Muscle of arm (tissue), 14 donors: ENCODE measurements at places on chromosomes 16 and 17.

DNA sequence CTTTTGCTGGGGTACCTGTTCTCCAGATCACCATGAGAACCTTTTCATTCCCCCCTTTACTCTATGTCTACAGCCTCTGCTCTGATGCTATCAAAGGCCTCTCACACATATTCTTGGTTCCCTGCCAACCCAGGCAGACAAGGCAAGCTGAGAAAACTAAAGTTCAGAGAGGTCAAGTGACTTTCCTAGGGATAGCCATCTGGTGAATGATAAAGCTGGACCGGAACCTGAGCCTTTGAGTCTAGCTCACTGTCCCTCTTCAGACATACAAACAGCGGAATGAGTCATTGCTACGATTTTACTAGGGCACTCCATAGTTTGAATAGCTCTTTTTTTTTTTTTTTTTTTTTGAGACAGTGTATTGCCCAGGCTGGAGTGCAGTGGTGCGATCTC, 73.3 kb downstream of the XYLT1 start:
- DNase-seq = no peak

- no peak for DNase-seq
These were observed 339.2 kb upstream of the TNRC6C start for GRCh38 chr17:77619326-77619725.

DNA sequence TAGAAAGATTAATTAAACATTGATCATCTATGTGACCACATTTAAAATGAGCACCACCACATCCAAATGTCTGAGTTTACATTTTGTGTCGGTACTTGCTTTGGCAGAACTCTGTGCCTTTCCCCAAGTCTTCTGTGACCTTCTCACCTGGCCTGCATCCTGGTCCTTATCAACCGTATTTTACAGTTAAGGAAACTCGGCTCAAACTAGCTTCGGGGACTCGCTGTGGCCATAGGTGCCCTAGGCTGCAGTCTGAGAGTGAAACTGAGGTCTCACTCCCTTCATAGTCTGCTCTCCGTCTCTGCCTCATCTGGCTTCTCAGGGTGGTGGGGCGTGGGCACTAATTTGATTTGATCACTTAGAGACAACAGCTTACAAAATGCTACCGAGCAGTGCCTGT, 555.5 kb downstream of the WWOX start:
- DNase-seq = no peak

DNA sequence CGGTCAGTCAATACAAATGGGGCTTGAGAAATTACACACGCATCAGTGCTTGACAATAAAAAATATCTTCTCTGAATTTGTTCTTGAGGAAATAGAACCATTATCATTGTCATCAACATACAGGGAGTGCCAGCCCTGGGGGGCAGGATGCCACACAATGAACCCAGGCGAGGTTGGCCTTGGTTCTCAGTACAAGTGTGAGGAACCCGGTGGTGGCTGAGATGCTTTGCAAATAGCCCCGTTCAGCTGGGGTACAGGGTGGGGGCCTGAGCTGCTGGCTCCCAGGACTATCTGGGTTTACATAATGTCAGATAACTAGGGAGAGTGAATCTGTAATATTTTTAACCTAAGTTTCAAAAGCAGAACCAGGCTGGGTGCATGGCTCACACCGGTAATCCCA, 112.8 kb upstream of the CDC42EP4 start:
- no peak for DNase-seq

DNA sequence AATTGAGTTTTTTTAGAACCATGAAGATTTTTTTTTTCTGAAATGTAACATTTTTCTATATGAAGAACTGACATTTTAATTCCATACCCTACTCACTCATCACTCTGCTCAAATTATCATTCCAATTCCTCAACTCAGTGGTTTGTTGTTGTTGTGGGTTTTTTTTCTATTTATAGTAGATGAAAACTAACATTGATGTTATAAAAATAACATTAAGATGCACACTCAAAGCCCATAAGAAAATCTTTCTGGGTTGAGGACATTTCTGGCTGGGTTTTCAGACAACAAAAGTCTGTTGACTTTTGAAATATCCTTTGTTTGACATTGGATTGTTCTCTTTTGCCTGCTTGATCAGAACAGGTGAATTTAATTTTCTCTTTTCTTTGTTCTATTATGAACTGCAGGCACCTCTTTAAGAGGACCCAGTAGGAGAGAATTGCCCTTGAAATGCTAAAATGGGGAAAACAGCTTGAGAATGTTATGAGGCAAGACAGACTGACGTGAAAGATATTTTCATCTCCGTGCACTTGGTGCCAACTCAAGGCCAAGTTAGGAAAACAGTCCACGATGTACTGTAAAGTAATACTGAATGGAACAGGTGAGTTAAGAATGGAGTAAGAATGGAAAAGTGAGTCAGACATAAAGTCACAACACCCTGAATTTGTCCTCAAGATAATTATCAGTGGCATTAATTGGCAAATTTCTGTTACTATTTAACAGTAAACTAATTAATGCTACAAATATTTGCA, 16.1 kb upstream of the ABCA5 start:
- DNase-seq = no peak

DNA sequence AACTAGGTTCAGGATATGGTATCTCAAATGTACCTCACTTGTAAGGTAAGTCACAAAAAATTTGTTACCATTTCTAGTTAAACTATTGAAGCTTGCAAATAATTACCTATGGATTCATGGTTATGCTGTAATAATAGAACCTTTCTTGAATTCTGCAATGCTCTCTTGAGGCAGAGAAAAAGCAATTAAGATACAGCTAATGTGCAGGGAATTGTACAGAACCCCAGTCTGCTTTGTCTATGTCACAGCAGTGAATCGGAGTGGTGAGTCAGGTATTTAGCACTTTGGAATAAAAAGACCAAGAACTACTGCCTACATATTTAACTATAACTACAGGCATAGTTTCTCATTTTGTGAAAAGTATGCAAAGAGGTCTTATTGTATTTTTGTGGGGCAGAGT, 228.7 kb upstream of the GOT2 start:
- DNase-seq = no peak

DNA sequence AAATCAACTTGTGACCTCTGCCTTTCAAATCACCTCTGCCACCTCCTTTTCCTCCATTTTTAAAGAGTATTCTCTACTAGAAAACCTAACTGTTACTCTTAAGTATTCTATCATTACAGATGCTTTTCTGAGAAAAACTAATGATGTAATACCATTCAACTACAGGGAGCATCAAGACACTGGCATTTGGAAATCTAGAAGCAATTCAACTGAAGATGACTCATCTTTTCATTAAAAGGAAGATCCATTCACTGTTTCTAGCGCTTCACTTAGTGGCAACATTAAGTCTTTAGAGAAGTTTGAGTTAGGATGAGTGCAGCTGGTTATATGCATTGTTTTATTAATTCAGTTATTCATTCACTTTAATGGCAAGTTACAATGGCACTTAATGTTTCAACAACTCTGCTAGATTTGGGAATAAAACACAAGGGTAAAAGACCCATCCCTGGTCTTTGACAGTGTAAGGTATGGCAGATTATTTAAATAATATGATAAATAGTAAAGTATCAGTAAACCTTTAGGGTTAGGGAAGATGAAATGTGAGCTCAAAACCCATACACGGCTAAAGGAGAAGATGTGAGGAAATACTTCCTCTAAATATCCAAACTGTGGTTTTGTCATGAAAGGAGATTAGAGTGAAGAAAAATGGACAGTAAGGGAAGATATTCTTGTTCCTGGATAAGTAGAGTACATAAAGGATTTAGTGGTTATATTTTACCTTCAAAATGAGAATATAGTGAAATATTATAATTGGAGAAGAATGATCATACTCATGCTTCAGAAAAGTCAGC, 61.7 kb downstream of the KCNJ2 start:
- no peak for DNase-seq

DNA sequence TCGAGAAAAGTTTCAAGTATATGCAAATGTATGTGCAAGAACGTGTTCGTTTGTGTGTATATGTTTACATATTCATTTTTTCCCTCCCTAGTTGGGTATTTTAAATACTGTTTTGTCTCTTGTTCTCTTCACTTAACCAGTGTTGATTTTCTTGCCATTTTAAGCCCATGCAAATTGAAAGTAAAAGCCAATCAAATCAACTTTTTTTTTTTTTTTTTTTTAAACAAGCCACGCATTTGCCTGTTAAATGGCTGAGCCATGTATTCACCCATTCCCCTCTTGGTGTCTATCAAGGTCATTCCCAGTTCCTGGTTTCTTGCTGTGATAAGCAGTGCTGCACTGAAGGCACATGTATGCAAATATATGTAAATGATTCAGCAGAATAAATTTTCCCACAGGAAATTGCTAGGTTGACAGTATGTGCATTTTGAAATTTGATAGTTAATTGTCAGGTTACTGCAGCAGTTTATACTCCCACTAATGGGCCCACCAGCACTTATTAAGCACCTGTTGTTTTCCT, 12.2 kb downstream of the ABCC1 start:
- no peak for DNase-seq

DNA sequence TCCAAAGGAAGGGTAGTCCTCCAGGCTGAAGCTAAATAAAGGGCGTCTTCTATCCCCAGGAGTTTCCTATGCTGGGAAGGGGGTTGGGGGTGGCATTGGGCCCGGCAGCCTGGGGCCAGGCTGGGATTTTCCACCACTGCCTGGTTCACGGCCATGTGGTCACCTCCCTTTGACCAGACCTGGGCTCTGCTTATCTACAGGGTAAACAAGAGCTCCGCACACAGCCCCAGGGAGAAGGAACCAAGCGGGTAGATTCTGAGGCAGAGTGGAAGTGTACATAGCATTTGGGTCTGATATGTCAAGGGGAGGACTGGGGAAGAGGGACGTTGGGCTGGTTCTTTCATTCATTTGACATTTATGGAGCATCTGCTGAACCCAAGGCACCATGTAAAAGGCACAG, 27.2 kb upstream of the TMEM220 start:
- no peak for DNase-seq

- no peak for DNase-seq
These were observed 68.5 kb downstream of the WWP2 start for GRCh38 chr16:69830534-69831211.

- DNase-seq = no peak
These were observed 120.7 kb downstream of the RAB11FIP4 start for GRCh38 chr17:31512104-31512740.

GRCh38 chr16:30438835-30439234, 6.8 kb downstream of the SEPHS2 start:
- no peak for DNase-seq

DNA sequence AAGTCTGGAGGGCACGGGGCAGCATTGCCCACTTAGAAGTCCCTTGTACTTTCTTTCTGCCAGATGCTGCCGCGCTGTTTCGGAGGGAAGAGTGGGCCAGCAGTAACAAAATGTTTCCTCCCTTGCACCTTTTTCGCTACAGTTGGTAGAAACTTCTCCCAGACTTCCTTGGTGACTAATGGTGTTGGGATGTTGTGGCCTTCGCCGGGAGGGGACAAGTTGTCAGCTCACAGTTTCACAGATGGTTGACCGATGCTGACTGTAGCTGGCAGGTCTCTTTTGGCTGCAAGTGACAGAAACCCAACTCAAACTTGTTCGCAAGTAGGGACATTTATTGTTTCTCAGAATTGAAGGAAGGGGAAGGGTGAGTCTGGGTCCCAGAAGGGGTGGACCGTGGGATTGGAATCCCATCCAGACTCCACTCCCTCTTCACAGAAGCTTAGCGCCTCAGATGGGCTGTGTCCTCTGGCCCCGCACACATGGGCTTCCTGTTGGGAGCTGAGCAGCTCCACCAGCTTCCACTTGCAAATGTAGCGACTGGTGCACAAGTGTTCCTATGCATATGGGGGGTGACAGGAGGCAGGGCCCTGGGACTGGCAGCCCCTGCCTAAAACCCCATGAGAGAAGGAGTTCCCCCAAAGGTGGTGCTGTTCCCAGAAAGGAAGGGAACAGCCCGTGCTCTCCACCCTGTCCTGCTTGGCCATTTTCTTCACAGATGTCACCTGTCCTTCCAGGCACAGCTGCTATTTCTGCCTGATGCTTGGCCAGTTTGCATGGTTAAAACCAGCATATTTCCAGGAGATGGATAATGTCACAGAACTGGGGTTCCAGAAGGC, 30.9 kb upstream of the RPRML start:
- DNase-seq = no peak

GRCh38 chr16:88503374-88503770, 50.3 kb downstream of the ZFPM1 start:
- DNase-seq = no peak

- no peak for DNase-seq
These were observed 10.8 kb downstream of the CASKIN2 start for GRCh38 chr17:75504347-75505151.

GRCh38 chr17:29240968-29241963, 5.4 kb upstream of the CRYBA1 start:
- DNase-seq = no peak

DNA sequence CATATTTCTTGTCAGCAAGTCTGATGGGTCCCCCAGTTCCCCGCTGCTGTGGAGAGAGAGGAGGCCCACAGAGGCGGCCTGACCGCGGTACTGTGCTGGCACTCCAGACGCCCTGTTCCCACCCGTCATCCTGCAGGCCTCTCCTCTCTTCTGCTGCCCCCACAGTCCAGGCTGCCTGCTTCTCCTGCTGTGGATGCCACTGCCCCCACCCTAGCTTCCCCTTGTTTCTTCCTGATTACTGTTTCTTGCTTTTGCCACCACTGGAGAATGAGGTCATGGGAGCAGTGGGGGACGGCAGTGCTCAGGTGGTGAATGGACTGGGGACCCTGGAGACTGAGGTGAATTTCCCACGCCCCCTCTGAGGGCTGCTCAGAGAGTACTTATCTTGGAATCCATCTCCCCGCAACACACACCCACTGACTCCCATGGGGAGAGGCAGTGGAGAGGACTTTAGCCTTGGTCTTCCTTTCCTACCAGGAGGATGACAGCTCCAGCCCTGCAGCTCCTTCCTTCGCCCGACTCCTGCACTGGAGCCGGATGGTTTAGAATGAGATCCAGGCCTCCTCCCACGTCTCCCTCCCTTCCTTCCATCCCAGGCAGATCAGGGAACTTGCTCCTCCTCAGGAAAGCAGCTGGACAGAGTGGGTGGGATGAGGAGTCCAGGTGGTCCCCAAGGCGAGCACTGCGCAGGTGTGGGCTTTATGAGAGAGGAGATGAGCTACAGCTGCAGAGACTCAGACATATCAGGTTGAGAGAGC, 60.4 kb downstream of the PLXDC1 start:
- DNase-seq = no peak

DNA sequence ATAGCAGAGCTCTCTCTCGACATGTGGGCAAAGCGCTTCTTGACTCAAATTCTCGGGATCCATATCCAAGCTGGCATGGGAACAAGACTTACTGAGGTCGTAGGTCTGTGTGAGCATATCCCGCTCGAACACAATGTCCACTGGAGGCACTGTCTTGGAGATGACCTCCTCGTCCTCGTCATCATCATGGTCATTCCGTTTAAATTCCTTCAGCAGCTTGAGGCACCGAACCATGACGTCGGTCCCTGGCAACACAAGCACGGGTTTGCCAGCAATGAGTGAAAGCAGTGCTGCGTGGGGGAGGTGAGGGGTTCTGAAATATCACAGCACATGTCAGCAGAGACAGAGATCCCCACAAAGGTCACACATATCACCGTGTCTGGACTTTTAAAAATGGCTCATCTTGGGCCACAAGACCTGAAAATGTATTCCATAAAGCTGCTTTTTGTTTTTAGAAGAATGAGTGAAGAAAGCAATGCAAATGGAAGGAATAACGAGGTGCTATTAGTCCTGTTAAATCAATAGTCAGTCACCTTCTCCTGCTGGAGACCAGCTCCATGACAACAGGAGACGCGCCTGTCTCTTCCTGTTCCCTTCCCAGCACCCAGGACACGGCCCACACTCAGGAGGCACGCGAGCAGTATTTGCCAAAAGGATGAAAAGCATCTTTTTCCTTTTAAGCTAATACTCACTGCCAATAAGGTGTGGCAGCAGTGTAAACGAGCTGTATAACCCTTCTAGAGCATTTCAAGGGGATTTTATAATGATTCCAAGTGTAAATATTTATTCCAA, 37.9 kb downstream of the GTF3C1 start:
- DNase-seq = no peak
